ENCODE measurements at places on chromosomes 6 and 20.

- DNase-seq, result no peak
Observed at GRCh38 chr20:45883100-45883469, 2.1 kb downstream of the ZSWIM1 start.

DNA sequence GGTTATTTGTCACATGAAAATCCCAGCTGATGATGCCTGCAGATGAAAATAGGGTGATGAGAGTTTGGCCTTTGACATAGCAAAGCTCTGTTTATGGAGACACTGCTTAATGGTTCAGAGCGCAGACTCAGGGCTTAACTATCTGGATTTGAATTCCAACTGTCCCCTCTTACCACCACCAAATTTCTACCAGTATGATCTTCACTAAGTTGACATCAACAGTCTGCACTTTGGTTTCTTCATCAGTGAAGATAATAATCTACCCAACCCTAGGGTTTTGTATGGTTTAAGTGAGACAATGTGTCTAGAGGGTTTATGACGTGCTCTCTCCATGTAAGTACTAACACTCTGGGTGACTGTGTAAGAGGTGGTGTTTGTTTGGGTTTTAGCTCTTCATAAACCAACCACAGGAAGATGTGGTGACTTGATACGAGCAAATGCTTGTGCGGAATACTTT lies 151.4 kb upstream of the TNFAIP3 start:
- DNase-seq, result peak; percentile 27

DNA sequence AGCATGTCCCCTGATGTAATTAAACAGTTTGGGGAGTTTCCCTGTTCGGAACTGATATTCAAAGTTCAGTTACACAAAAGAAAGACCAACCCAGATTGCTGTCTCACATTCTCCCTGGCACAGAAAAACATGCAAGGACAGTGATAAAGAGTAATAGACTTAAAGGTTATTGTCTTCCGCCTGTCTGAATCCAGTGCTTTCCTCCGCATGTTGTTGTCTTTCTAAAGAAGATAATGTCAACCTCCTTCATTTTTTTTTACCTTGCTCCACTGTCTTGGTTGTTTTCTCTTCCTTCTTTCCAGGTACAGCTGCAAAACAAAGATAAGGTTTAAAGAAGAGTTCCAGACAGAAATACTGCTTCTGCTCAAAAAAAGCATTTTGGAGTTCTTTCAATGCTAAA lies 284.5 kb downstream of the TRDN start:
- no peak for DNase-seq

- no peak for DNase-seq
Observed at GRCh38 chr6:20866036-20866435, 331.8 kb downstream of the CDKAL1 start.

DNA sequence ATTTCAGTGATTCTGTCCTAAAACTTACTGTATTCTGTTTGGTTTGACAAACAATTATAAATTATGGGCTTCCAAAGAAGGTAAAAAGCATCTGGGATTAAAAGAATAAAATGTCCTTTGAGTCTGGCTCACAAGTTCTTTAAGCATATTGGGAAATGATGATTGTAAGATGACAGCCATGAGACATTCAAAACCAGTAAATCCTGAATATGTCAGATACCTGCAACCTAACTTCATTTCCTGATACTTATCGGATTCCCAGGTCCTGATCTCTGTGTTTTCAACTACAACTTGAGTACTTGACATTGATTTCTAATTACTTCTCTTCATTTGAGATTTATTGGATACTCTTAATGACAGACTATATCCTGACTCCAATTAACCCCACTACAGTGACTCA lies 446.6 kb downstream of the GRIK2 start:
- no peak for DNase-seq

DNA sequence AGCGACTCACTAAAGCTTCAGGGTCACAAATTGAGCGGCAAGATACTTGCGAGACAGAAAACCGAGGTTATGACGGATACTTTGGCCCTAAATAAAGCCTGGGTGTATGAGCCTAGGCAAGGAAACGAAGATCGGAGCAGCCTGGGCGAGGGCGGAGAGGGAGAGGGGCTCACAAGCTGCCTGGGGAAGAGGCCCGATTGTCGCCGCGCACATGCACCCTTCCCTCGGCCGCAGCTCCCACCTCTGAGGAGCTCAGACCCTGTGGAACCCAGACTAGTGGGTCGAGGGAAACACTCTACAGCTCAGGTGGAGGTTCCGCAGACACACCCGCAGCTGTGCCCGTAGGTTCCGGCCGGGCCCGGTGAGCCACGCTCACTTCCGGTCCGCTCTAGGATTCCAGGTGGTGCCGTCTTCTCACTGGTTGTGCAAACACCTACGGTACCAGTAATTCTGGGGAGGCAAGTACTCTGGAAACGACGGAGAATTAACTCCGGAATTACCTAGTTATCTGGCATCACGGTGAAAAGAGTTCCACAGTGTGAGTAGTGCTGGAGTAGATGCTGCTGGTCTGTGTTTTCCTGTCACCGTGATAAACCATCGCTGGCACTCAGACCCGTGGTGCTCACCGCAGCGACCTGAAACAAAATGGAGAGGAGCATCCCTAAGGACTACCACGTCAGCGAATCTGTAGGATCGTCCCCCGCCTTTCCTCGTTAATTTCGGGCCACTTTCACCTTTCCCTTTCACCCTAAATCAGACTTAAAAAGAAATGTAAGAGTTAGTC lies 61.5 kb downstream of the GPX5 start:
- peak; percentile 50 for DNase-seq

DNA sequence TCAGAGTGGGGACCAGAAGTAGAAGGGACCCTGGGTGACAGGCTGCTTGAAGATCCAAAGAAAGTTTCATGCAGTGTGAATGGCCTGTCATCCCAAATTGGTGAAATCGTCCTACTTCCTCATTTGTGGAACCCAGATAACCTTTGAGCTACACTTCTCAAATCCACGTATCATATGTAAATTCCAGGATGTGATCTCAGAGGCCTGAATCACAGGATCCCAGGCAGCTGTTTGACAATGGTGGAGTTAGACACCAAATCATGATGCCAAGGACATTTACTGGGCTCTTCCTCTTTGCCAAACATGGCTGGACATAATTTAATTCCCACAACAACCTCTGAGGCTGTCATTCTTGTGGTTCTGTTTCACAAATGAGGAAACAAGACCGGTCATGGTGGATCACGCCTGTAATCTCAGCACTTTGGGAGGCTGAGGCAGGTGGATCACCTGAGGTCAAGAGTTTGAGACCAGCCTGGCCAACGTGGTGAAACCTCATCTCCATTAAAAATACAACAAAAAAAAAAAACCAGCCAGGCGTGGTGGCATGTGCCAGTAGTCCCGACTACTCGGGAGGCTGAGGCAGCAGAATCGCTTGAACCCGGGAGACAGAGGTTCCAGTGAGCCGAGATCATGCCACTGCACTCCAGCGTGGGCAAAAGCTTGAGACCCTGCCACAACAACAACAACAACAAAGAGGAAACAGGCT lies 39.9 kb upstream of the TTPAL start:
- DNase-seq, result no peak
